Thymus (tissue), 14 donors: ENCODE measurements at places on chromosomes 4 and X.

GRCh38 chr4:181775298-181775697, 467.9 kb upstream of the TENM3 start:
- no peak for DNase-seq

DNA sequence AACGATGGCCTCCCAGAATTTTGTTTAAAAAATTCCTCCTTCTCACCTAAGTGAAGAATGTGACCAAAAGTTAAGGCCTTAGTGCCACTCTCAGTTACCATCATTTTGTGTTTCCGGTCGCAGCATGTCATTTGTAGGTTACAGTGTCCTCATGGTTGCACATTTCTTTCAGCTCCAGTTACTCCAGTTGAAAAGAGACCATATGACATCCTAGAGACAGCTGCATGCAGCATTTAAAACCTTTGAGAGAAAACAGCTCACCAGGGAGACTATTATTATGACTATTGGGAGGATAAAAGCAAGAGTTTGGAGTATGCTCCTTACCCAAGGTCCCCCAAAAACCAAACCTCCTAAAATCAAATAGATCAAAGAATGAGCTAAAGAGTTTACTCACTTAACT, 45.8 kb downstream of the MGARP start:
- no peak for DNase-seq

DNA sequence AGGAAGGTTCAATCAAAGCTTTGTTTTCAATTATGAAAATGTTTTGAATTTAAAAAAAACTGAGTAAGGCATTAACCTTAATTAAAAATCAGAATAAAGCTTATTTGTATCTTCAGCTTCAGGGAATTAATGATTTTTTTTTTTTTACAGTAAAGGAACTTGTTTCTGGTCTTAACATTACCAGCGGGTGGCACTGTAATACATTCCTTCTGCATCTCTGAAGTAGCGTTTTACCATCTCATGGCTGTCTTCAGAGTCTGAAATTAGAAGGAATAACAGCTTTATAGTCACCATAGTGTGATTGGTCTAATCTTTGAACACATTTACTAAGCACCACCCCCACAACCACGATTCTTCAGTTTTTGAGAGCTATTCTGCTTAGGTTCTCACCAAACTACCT, 102.6 kb downstream of the IL1RAPL2 start:
- DNase-seq: no peak

GRCh38 chr4:98864560-98864959, 64.4 kb downstream of the EIF4E start:
- no peak for DNase-seq

- no peak for DNase-seq
Measured at GRCh38 chr4:175770555-175770954, 41.5 kb downstream of the GPM6A start.

- DNase-seq: no peak
Measured at GRCh38 chr4:7648544-7649395, 214.0 kb upstream of the PSAPL1 start.

GRCh38 chr4:147616849-147617172, 386 bp upstream of the TMEM184C start:
- DNase-seq: no peak

DNA sequence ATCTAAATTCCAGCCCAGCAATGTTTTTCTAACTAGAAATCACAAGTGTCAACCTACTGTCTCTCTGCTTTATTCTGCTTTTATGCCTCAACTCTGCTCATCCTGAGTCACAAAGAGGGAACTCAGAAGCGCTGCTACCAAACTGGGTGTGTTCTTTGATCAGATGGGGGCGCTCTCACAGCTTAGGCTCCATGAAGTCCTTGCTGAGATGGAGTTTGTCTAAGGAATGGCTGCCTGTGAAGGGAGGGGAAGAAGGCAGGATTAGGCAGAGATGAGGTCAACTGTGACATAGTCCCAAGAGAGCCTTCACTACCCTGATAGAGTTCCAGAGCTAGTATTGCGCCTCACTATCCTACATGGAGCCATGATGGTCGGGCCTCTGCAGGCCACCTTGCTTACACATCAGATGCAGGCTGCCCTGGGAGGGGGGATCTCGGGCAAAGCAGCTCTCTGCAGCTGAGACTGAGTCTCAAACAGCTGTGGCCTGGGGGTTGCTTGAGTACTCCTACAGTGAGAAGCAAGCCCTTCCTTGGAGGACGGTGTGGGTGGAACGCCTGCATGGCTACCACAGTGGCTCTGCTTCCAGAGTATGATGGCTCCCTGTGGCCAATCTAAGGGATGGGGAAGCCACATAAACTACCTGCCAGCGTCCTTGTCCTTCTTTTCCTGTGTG, 219.9 kb downstream of the CCNG2 start:
- DNase-seq: no peak

GRCh38 chr4:110780538-110780937, 157.7 kb upstream of the PITX2 start:
- DNase-seq: no peak

- DNase-seq: no peak
Measured at GRCh38 chr4:106358899-106359298, 9.7 kb downstream of the GIMD1 start.

DNA sequence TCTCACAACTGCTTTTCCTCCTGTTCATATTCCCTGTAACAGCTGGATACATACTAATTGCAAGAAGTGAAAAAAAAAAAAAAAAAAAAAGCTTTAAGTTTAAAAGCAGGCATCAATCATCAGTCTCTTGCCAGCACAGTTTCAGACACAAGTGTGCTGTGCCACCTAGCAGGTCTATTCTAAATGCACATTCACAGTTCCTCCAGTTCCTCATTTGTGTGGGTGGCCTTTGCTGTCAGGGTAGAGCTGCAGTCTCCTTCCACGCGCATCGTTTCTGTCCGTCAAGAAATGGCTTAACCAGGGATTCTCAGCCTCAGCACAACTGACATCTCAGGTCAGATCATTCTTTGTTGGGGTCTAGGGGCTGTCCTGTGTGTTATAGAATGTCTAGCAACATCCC, 61.6 kb downstream of the SCML1 start:
- no peak for DNase-seq

DNA sequence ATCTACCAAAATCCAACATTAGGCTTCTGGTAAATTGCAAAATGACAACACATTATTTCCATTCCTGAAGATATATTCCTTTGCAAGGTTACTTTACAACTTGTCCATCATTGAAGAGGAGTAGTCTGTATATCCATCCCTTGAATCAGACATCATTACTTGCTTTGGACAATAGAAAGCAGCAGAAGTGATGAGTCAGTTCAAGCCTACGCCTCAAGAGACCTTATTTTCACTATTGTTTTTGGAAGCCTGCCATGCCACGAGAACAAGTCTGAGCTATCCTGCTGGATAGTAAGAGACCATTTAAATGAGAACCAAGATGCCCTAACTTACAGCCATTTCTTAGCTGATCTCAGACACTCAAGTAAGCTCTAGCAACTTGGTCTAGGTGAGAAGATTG, 246.0 kb upstream of the HHIP start:
- DNase-seq: no peak

- no peak for DNase-seq
Measured at GRCh38 chrX:21806691-21807090, 32.7 kb upstream of the MBTPS2 start.

DNA sequence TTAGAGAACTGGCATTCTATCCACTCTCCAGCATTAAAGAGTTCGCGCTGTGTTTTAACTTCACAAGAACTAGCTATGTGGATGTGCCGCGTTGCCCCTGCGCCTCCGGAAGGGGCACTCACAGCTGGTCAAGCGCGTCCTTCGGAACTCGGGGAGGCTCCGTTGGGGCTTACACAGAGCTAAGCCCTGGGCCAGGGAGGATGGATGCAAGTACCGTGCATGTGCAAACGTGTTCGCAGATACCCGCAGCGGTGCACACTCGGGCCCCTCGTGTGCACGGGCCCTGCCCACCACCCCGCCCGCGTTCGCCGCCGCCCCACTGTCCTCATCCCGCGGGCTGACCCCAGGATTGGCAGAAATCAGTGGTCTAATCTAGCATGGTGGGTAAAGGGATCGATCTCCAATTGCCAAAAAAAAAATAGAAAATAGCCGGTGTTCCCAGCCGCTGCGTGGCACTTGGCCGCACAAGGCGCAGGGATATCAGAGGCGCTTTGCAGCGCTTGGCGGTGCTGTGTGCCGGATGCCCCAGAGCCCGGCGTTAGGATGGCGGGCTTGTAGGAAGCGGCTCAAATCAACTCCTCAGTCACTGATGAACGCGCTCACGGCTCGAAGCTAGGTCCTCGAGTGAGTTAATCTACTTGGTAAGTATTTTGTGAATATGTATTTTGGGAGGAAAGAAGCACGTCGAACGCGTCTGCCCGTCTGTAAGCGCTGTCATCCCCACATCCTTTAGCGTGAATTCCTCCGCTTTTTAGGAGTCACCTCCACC, 989 bp upstream of the PCDH10 start:
- peak; percentile 15 for DNase-seq

- no peak for DNase-seq
Measured at GRCh38 chr4:62324215-62324614, 1124.1 kb downstream of the ADGRL3 start.

DNA sequence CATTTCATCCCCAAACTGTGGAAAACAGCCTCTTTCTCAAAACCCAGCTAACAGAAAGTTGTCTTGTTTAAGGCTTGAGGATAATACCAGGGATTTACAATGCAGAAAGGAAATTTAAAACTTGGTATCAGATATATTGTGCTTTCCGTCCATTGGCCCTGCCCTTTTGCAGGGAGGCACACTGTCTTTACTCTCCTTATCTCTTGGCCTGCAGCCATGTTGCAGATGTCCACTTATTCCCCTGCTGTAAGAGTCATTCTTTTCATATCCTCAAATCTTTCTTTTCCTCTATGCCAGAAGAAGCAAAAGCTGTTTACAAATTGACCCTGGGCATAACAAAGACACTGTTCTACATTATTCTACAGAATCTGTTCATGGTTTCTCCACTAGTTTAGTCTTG, 75.6 kb upstream of the DYNLT3 start:
- DNase-seq: no peak

GRCh38 chrX:13177921-13178566, 133.6 kb upstream of the FAM9C start:
- DNase-seq: peak; percentile 48

DNA sequence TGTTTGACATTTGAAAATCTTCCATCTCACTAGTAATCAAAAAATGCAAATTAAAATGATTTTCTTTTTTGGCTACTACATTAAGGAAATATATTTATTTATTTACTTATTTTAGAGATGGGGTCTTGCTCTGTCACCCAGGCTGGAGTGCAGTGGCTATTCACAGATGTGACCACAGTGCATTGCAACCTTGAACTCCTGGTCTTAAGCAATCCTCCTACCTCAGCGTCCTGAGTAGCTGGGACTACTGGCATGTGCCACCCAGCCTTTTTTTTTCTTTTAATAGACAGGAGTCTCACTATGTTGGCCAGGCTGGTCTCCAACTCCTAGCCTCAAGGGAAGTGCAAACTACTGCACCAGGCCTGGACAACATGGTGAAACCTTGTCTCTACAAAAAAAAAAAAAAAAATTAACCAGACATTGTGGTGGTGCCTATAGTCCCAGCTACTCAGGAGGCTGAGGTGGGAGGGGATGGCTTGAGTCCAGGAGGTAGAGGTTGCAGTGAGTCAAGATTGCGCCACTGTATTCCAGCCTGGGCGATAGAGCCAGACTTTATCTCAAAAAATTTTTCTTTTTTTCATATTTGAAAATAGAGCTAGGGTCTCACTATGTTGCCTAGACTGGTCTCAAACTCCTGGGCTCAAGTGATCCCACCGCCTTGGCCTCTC, 4.4 kb upstream of the SMIM14 start:
- DNase-seq: no peak

- DNase-seq: no peak
Measured at GRCh38 chr4:76702440-76703122, 195.4 kb downstream of the SOWAHB start.

DNA sequence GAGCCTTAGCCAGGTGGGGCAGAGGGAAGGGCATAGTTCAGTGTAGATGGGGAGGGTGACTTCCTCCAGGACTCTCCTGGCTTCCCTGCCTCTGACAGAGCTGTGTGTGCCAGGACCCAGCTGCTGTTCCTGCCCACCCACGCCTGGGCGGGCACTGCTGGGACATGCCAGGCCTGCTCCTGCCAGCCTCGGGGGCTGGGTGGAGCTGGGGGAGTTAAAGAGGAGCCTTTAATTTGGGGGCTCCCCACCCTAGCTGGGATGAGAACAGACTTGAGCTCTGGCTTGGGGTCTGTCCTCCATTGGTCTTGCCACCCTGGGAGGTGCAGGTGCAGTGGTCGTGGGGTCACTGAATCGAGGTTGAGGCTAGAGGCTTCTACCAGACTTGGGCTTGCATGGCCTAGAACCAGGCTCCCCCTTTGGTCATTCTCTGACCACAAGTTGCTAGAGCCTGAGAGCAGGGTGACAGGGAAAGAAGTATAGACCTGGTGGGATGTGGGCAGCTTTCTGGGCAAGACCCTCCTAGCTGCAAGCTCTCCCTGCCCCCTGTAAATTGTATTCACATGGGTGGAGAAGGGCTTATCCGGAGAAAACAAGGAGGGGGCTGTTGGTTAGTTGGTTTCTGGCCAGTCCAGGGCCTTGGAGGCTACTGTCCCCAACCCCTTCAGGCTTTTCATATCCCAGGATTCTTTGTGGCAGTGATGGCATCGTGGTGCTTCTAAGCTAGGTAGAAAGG, 5.7 kb downstream of the EFNB1 start:
- DNase-seq: no peak

DNA sequence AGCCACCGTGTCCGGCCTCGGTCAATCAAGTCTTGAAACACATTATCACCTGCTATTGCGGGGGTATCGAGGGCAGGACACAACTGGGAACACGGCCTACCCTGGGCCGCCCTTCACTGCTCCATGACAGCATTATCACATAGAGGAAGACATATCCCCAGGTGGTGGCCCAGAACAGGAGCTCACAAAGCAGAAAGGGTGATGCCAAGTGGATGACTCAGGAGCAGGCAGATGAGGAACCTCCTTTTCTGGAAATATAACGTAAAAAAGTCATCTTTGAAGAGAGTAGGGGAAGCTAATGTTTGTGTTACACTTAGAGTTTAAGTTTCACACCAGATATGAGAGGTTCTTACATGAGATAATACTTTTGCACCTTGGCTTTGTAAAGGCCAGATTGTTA, 5.3 kb upstream of the SUPT20HL1 start:
- no peak for DNase-seq

GRCh38 chr4:26896636-26897035, 36.0 kb downstream of the STIM2 start:
- no peak for DNase-seq

DNA sequence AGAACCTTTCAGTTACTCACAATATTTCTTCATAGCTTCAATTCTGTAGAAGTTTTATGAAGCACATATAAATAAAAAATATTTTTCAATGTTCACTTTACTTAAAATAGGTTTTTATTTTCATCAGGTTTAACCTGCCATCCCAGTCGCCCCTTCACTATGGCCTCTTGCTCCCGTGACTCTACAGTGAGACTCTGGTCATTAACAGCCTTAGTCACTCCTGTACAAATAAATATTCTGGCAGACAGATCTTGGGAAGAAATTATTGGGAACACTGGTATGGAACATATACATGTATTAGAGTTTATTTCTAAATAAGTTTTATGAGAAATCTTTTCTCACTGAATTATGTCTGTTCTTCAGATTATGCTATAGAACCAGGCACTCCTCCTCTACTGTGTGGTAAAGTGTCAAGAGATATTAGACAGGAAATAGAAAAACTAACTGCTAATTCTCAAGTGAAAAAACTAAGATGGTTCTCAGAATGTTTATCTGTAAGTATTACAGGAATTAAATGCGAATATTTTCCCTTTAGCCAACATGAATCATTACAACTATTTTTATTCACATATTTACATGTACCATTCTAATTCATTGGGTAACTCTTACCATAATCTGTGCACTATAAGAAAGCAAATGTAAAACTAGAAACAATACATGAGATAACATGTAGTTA, 45.6 kb downstream of the SPATA4 start:
- no peak for DNase-seq
